Lower lobe of right lung (tissue), 2 donors: ENCODE measurements at places on chromosomes 6 and 20. TPM values are rescaled to one million over a fixed set of nuclear protein-coding genes. Genes with fewer than 3 reads are reported as not detected.

Gene DCBLD1
- 18.3 TPM for total RNA-seq

Gene SEL1L2
- total RNA-seq, result not detected

Gene HLA-DMB
- total RNA-seq, result 208 TPM

GRCh38 chr6:153373869-153374268 is 242.8 kb upstream of the RGS17 start:
- no peaks in the 10 kb centered on the region for H3K27me3 ChIP-seq
- H3K36me3 ChIP-seq, result no peaks in the 10 kb centered on the region
- H3K4me3 ChIP-seq, result no peak overlapping the region
- H3K27ac ChIP-seq, result no peak overlapping the region
- no peak for DNase-seq

Gene SPATS1
- 1.8 TPM for total RNA-seq

Gene FAM210B
- total RNA-seq, result 36.4 TPM

GRCh38 chr6:87396595-87397392 is 11.0 kb upstream of the CFAP206 start:
- no peaks in the 10 kb centered on the region for H3K36me3 ChIP-seq
- no peak overlapping the region for H3K27ac ChIP-seq
- no peaks in the 10 kb centered on the region for H3K4me1 ChIP-seq

DNA sequence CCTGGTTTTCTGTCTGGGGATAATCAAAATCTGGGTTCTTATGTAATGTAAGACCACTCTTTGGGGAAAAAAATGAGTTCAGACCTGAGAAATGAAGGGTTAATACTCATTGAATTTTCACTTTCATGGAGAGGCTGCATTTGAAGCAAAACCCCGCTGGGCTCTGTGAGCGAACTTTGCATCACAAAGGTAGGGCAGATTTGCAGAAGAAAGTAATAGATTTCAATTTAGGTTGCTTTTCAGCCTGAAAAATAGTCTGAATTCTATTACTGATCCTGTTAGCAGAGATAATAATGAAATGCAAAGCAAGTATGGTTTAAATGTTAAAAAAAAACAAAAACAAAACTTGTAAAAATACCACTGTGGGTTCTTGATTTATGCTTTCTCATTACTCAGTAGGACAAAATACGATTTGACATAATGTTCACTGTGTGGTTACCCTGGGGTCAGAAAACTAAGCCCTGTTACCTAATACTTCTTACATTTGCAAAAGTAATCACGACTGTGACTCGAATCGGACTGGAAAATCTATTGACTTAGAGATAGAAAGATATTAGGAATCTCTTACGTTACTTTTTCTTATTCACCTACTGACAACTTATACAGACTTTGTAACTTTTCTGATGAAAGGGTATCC is 72.2 kb downstream of the UST start:
- no peak overlapping the region for H3K4me3 ChIP-seq
- no peaks in the 10 kb centered on the region for H3K27me3 ChIP-seq
- DNase-seq, result no peak
- H3K36me3 ChIP-seq, result no peaks in the 10 kb centered on the region

DNA sequence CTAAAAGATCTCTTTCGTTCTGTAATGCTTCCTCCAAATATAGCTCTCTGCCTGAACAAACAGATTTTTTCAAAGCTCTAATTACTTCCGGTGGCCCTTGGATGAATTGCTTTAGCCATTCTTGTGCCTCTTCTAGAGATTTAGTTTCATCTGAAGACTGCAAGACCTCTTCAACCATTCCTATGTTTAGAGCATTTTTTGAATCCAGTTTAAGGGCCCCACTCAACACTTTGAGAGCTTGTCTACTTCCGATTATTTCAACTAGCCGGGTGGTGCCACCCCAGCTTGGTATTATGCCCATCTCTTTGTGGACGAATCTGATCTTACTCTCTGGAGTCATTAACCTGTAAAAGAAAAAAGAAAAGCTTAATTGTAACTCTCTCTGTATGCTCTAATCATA is 23.3 kb downstream of the RNF146 start:
- peaks cover 40% of the 10 kb centered on the region for H3K4me1 ChIP-seq
- peak overlapping the region; percentile 13 for H3K27ac ChIP-seq
- H3K36me3 ChIP-seq, result peaks cover 59% of the 10 kb centered on the region
- DNase-seq, result no peak

- no peak overlapping the region for H3K4me3 ChIP-seq
- no peak overlapping the region for H3K27ac ChIP-seq
- H3K27me3 ChIP-seq, result no peaks in the 10 kb centered on the region
Observed at GRCh38 chr6:45625191-45625664, 247.5 kb upstream of the SUPT3H start.

Gene KCNK15
- 0.89 TPM for total RNA-seq

- H3K4me1 ChIP-seq, result no peaks in the 10 kb centered on the region
- H3K4me3 ChIP-seq, result no peak overlapping the region
- H3K27me3 ChIP-seq, result peaks cover 25% of the 10 kb centered on the region
- no peak overlapping the region for H3K27ac ChIP-seq
Observed at GRCh38 chr20:24616258-24617079, 147.0 kb downstream of the SYNDIG1 start.

Gene PLCB4
- 6.6 TPM for total RNA-seq
